ENCODE measurements at places on chromosomes 5 and 9.

DNA sequence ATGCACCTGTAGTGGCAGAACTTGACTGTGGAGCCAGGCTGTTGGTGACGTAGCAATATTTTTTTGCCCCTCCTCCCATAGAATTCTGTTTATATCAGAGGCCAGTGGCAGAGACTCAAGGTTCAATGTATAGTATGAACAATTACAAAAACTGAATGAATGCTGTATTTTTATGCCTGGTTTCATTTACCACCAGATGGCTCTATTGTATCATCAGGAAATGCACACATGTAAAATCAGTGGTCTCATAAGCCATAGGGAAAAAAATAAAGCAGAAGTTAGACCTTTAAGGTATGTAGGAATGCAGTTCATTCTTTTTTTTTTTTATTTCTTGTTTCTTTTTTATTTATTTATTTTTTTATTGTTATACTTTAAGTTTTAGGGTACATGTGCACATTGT, 43.6 kb downstream of the CCDC192 start:
- DNase-seq, result peak; percentile 25

- DNase-seq, result no peak
Observed at GRCh38 chr5:54702470-54702869, 184.9 kb downstream of the SNX18 start.

- no peak for DNase-seq
Observed at GRCh38 chr9:92725766-92726165, 38.9 kb downstream of the BICD2 start.

GRCh38 chr5:139468421-139468931, 2.3 kb upstream of the SMIM33 start:
- no peak for DNase-seq

DNA sequence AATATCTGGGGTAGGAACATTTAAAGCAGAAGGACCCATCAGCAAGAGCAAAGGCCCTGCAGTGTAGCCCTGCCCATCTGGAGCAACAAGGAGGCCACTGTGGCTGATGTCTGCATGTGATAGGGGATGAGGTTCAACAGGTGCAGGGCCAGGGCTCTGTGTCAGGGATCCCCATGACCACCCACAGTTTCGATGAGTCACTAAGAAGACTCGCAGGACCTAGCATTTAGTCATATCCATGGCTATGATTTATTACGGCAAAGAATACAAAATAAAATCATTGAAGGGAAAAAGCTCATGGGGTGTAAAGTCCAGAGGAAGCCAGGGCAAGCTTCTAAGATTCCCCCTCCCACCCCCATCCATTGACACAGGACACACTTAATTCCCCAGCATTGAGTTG, 188.6 kb downstream of the ADGRV1 start:
- DNase-seq, result no peak

DNA sequence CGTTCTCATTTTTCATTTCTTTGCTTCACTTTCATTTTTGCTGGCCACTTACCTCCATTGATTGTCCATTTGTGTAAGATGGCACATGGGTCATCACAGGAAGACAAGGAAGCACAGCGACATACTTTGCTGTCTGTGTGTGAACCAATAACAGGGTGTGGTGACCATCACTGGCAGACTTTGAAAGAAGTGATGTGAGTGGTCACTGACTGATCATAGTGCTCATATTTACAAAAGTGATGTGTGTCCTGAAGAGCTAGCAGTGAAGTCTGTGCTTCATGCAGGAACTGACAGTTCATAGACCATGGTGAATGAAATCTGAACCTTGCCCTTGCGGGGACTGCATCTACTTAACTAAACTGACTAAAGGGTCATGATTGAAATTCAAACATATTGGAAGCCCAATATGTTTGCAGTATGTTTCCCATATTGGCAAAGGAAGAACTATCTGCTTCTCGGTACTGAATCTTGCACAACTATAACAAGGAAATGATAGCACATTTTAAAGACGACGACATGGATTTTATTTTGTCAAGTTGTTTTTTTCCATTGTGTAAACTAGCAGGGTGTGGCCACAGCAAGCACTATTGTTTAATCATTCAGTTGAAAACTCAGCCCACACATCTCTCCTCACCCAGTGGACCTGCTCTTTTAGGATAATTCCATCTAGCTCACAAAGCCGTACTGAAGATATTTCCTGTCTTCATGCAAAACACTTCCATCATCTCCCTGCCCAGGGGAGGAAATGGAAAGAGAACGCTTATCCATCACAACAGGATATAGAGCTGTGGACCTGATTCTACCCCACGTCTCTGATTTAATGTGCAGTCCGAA, 232.0 kb upstream of the ANKRD55 start:
- no peak for DNase-seq

DNA sequence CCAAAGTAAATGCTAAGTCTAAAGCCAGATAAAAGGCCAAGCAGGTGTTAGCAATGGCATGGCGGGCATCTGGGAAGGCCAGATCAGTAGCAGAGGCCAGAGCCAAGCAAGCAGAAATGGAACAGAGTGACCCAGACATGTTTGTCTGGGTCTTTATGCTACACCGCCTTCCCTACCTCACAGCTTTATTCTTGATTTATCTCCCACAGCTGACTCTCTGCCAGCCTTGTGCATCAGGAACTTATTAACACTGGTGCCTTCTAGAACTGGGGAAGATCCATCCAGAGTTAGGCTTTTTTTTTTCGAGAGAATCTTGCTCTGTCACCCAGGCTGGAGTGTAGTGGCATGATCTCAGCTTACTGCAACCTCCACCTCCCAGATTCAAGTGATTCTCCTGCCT, 112.5 kb upstream of the SLC44A1 start:
- no peak for DNase-seq

GRCh38 chr5:172768573-172769341, 2.2 kb downstream of the DUSP1 start:
- no peak for DNase-seq

DNA sequence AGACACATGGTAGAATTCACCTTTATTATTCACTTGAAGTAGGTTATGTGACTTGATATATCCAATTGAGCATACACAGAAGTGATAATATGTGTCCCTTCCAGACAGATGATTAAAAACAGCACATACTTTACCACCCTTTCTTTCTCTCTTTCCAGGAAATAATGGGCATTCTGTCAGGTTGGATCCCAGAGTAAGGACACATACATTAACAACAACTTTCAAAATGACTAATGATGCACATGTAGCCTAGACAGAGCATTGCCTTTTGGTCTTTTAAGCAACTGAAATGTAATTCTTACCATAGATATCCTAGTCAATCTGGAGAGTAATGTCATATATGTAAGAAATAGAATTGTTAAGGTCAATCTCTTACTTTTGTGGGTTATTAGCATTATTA, 1748.7 kb downstream of the EFNA5 start:
- no peak for DNase-seq

- DNase-seq, result no peak
Observed at GRCh38 chr5:59522201-59522831, 371.2 kb downstream of the PDE4D start.

DNA sequence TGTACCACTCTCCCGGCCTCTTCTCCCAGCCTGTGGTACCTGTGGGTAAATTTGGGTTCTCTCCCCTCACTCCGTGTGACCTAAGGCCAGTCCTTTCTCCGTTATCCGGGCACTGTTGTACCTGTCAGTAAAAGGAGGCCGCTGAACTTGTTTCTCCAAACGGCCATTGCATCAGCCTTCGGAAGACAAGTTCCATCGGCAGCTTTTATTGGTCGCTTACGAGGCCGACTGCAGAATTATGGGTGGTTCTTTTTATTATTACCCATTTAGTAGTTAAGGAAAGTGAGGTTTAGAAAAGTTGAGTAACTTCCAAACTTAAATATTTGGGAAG, 558 bp downstream of the GRPEL2 start:
- no peak for DNase-seq

GRCh38 chr5:127400539-127400938, 109.9 kb downstream of the MEGF10 start:
- DNase-seq, result no peak

- no peak for DNase-seq
Observed at GRCh38 chr9:137233143-137233980, 2.7 kb downstream of the SLC34A3 start.

Measured in GM20000 (cell line).